ENCODE measurements at places on chromosomes 4 and X. TPM values are rescaled to one million over a fixed set of nuclear protein-coding genes. Genes with fewer than 3 reads are reported as not detected.

The TNIP3 gene
- 0.12 TPM for total RNA-seq

The CCDC110 gene
- total RNA-seq, result not detected

The SMIM9 gene
- total RNA-seq, result not detected

The LIMCH1 gene
- total RNA-seq, result not detected

The BEX1 gene
- not detected for total RNA-seq

The ASMT gene
- 0.52 TPM for total RNA-seq

The PRDM5 gene
- not detected for total RNA-seq

The F11 gene
- not detected for total RNA-seq

The USP51 gene
- 1.5 TPM for total RNA-seq

The EFHC2 gene
- total RNA-seq, result 2.1 TPM

The DCAF8L2 gene
- total RNA-seq, result not detected

The STK32B gene
- not detected for total RNA-seq

The FRMPD4 gene
- total RNA-seq, result not detected

The LRCH2 gene
- total RNA-seq, result not detected

The TCEAL7 gene
- total RNA-seq, result not detected

The CENPVL1 gene
- not detected for total RNA-seq

The UGT2B7 gene
- not detected for total RNA-seq

The P2RY4 gene
- not detected for total RNA-seq

All from T-helper 17 cell (primary cell).